HFFc6 (cell line): ENCODE measurements at places on chromosomes 5 and 9. TPM values are rescaled to one million over a fixed set of nuclear protein-coding genes. Genes with fewer than 3 reads are reported as not detected.

The PCDHGB4 gene
- 2.4 to 19.5 TPM (median 3.3 TPM) in 3 replicates for total RNA-seq

The SPACA9 gene
- total RNA-seq: 6.7 to 7.1 TPM (median 6.8 TPM) in 3 replicates

The ADAMTS6 gene
- total RNA-seq: 28.1 to 36.0 TPM (median 31.9 TPM) in 3 replicates

The GDF9 gene
- 0.14 to 0.15 TPM in 2 of 3 replicates, not detected in the other for total RNA-seq

The SLC1A1 gene
- 0.68 to 1.7 TPM (median 1.4 TPM) in 3 replicates for total RNA-seq

The GIN1 gene
- 5.4 to 6.9 TPM (median 5.6 TPM) in 3 replicates for total RNA-seq

GRCh38 chr5:14250084-14250695, 107.0 kb downstream of the TRIO start:
- peak; percentile 61 for DNase-seq

DNA sequence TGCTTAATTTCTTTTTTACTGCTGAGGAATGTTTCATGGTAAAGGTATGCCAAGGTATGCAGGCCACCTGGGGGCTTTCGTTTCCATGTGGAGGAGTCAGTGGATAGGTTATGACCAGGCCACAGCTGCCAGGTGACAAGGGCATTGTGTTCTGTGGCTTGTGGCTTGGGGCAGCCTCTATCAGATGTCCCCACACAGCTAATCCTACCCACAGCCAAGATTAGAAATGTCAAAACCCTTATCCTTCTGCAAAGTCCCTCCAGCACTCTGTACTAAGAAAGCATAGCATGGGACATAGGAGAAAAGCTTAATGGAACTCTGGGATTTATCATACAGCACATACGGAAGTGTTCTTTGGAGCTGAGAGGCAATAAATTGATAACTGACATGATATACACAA, 171.2 kb upstream of the S1PR3 start:
- DNase-seq: no peak

DNA sequence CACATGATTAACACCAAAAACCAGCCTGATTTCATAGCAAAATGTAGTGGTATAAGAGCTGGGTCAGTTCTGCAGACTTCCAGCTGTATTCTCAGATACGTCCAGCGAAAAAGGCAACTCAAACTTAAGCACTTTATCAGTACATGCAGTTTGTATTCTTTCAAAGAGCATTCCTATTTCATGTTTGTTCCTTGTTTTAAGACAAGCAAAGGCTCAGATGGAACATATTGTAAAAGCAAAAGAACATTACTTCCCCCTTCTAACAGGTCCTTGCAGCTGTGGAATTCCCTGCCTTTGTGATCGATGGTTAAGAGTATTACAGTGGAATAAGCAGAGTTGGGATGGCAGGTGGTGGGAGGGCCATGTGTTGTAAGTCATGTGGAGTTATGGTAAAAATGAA, 86.3 kb upstream of the GRHPR start:
- no peak for DNase-seq

- no peak for DNase-seq
Measured at GRCh38 chr9:4207881-4208615, 91.8 kb downstream of the GLIS3 start.

- DNase-seq: no peak
Measured at GRCh38 chr9:110095776-110096175, 112.2 kb downstream of the C9orf152 start.

- DNase-seq: no peak
Measured at GRCh38 chr9:74711341-74711740, 176.4 kb downstream of the TRPM6 start.

DNA sequence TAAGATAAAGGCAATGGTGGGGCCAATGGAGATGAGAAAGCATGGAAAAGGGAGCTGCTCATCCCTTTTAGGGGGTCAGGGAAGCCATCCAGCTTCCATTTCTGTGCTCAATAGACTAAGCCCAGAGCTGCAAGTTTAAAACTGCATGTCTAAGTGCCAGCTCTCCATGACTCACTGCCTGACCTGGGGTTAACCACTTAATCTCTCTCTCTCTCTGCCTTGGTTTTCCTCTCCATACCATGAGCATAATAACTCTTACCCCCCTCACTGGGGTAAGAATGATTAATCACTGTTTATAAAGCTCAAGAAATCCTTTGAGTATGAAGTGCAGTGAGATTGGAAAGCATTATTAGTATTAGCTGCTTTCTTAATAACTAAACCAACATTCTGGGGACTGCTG, 1382.4 kb upstream of the WWC1 start:
- no peak for DNase-seq

GRCh38 chr9:19117039-19117716, 10.1 kb downstream of the PLIN2 start:
- DNase-seq: no peak

- no peak for DNase-seq
Measured at GRCh38 chr5:69493396-69494133, 975 bp downstream of the OCLN start.

DNA sequence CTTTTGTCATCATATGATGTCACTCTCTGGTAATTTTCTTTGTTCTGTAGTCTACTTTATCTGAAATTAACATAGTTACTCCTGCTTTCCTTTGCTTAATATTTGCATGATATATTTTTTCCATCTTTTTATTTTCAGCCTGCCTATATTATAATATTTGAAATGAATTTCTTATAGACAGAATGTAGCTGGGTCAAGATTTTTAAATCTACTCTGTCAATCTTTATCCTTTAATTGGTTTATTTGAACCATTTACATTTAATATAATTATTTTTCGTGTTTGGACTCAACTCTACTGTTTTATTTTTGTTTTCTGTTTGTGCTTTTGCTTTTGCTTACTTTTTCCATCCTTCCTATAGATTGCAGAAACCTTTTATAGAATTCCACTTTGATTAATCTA, 118.0 kb downstream of the FOXD1 start:
- DNase-seq: no peak

DNA sequence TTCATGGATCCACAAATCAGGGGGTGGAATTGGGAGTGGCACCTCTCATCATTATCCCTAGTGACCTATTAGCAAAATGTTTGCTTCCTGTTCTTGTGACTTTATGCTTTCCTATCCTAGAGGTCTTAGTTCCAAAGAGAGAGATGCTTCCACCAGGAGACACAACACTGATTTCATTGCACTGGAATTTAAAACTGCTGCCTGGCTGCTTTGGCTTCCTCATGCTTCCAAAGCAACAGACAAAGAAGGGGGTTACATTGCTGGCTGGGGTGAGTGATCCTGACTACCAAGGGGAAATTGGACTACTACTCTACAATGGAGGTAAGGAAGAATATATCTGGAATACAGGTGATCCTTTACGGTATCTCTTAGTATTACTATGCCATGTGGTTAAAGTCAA, 69.2 kb upstream of the SH3GL2 start:
- DNase-seq: peak; percentile 2

GRCh38 chr9:88007291-88007650, 32.9 kb upstream of the CDK20 start:
- DNase-seq: no peak

DNA sequence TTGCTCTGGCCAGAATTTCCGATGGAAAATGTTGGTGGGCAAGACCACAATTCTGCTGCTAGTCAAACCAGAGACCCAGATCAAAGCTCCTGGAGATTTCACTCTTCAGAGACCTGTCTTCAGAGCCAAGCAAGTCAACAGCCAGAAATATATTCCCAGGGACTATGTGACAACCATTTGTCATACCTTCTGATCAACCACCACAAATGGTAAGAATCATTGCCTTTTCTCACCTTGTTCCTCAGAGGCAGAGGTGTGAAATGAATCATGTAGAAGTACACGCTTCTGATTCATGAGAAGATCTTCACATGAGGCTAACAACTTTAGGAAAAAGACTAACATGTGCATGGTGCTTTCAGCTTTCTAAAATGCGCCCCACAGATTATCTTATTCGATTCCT, 53.5 kb downstream of the SUSD1 start:
- no peak for DNase-seq

DNA sequence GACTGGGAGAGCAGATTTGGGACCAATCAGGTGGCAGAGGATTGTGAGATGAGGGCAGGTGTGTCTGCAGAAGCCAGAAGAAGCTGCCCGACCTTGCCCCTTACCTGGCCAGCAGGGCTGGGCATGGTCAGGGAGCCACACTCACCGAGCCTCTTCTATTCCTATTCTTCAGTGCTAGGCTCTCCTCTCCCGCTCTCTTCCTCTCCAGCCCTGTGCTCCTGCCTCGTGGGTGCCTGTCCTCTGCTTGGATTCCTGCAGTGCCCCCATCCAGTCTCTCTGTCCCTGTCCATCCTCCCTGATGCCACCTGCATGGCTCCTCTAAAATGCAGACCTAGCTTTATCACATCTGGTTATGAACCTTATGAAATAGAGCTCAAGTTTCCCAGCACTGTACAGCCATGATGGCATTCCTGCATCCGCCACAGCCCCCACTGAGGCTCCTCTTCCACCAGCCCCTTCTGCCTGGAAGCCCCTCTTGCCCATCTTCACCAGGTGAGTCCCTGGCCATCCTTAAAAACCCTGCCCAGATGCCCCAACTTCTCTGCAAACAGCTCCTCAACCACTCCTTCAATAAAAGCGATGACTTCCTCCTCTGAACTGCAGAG, 8.2 kb downstream of the UBE2QL1 start:
- no peak for DNase-seq
